ENCODE measurements at places on chromosomes 2 and 18. TPM values are rescaled to one million over a fixed set of nuclear protein-coding genes. Genes with fewer than 3 reads are reported as not detected.

DNA sequence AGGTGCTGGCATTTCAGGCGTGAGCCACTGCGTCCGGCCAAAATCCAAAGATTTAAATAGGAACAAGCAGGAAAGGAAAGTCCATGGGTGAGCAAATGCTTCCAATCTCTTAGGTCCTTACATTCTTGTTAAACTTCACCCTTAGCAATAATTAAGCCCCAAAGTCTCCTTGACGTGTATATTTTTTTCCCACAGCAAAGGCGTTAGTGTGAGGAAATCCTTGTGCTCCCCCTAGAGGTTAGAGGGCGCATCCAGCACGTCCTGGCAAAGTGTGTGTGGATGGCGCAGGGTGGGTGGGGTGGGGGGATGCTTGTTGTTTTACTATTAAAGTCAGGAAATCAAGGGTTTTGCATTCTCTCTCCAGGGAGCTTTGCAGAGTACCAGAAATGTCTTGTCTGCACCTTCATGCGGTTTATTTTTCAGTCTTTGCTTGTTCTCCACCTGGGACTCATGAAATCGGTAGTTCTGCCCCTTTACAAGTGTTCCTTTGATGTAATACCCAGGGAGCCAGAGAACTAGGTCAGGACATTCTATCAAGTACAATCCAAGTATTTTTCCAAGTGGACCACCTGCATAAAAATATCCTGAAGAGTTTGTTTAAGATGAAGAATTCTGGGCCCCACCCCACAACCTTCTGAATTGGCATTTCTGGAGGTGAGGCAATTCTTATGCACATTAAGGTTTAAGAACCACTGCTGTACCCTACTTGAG, 22.2 kb upstream of the ITSN2 start:
- peak; percentile 52 for DNase-seq
- H3K36me3 ChIP-seq = no peaks in the 10 kb centered on the region
- H3K4me3 ChIP-seq = no peak overlapping the region
- 0 out of 2 replicates have a peak, but pooled peaks cover 3% of the 10 kb centered on the region for H3K4me1 ChIP-seq
- H3K27ac ChIP-seq = no peak overlapping the region

Gene IL1R2
- total RNA-seq = not detected

DNA sequence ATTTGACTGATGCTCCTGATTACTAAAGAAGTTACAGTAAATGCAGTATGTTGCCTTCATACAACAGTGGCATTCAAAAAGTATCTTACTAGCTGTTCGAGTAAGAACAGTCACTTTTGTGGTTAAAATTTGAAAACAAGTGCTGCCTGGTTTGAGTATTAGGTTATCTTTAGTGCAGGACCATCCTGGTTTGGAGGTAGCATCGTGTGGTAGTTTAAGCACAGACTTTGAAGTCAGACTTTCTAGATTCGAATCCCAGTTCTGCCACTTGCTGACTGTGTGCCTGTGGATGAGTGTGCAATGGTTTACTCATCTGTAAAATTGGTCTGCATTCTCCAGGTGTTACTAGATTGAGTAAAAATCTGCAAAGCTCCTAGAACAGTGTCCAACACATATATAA, 96.8 kb downstream of the SGPP2 start:
- no peak overlapping the region for H3K4me3 ChIP-seq
- DNase-seq = no peak
- H3K36me3 ChIP-seq = no peaks in the 10 kb centered on the region
- H3K27me3 ChIP-seq = peaks cover 7% of the 10 kb centered on the region

Gene RUFY4
- total RNA-seq = not detected

Gene SPATA3
- total RNA-seq = not detected

Gene AFG3L2
- 65.9 TPM for total RNA-seq

GRCh38 chr2:31075431-31075830, 62.8 kb downstream of the GALNT14 start:
- no peak overlapping the region for H3K4me3 ChIP-seq
- H3K36me3 ChIP-seq = no peaks in the 10 kb centered on the region
- no peaks in the 10 kb centered on the region for H3K4me1 ChIP-seq
- no peak for DNase-seq
- H3K27me3 ChIP-seq = no peaks in the 10 kb centered on the region
- no peak overlapping the region for H3K27ac ChIP-seq

DNA sequence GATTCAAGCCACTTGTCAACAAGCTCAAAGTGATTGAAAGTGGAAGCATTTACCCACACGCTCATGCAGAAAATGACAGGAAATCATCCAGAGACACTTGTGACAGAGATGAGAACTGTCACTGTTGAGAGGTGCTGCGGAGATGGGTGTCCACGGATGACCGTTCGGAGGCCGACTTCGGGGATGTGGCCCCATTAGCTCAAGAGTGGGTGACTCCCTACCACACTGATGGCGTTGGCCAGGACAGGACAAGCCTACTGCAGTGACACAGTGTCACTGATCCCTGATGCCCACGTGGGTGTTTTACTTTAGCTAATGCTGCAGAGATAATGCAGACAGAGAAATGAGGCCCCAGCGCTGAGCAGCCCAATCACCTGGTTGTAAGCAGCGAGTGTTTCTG, 81.5 kb upstream of the YWHAQ start:
- no peaks in the 10 kb centered on the region for H3K4me1 ChIP-seq
- no peaks in the 10 kb centered on the region for H3K27me3 ChIP-seq
- no peaks in the 10 kb centered on the region for H3K36me3 ChIP-seq
- H3K4me3 ChIP-seq = no peak overlapping the region
- DNase-seq = no peak
- no peak overlapping the region for H3K27ac ChIP-seq

Gene AKAIN1
- total RNA-seq = not detected

Gene MGAT4A
- not detected for total RNA-seq

DNA sequence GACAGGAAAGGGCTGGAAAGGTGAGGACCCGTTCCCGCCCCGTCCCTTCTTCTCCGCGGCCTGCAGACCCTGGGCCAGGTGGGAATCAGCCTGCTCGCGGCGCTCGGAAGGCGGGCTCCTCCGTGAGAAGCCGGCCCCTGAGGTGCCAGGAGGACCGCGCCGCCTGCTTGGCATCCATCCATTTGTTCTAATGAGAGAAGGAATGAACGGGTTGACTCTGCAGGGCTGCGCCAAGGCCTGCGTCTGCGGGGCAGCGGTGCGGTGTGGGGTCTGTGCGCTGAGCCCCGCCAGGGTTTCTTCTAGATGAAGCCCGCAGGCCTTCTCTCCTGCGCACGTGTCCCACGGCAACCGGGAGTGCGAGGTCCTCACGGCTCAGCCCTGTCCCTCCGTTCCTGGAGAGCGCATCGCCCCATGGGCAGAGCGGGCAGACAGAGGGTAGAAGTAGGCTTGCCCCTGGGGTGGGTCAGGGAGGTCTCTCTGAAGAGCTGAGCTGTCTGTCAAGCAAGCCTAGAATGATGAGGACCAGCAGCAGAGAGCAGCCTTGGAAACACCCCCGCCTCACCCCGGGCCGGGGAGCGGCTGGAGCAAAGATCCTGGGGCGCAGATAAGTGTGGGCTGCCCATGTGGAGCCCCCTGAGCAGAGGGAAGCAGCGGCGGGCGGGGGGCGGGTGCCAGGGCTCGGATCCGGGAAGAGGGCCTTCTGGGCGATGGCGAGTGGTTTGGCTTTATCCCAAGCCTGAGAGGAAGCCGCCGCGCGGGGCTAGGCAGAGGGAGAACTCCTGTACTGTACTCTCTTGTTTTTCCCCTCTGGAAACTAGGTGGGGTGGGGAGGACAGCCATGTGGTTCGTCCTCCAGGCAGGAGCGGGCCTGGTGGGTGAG, 27.9 kb upstream of the HS6ST1 start:
- H3K27ac ChIP-seq = peak overlapping the region; percentile 41
- no peaks in the 10 kb centered on the region for H3K36me3 ChIP-seq
- DNase-seq = no peak

GRCh38 chr18:51655327-51655698, 457.8 kb upstream of the MEX3C start:
- H3K36me3 ChIP-seq = no peaks in the 10 kb centered on the region
- no peak overlapping the region for H3K4me3 ChIP-seq
- H3K27ac ChIP-seq = no peak overlapping the region
- H3K4me1 ChIP-seq = no peaks in the 10 kb centered on the region

- no peaks in the 10 kb centered on the region for H3K27me3 ChIP-seq
- no peak for DNase-seq
- H3K4me3 ChIP-seq = no peak overlapping the region
- H3K27ac ChIP-seq = no peak overlapping the region
These were observed 10.5 kb downstream of the CYP27A1 start for GRCh38 chr2:218792433-218792832.

- no peak overlapping the region for H3K27ac ChIP-seq
- no peak overlapping the region for H3K4me3 ChIP-seq
- peaks cover 93% of the 10 kb centered on the region for H3K36me3 ChIP-seq
These were observed 39.8 kb downstream of the IWS1 start for GRCh38 chr2:127486247-127487058.

GRCh38 chr2:29000481-29000880, 19.4 kb downstream of the TOGARAM2 start:
- DNase-seq = no peak
- no peak overlapping the region for H3K27ac ChIP-seq
- H3K36me3 ChIP-seq = no peaks in the 10 kb centered on the region

DNA sequence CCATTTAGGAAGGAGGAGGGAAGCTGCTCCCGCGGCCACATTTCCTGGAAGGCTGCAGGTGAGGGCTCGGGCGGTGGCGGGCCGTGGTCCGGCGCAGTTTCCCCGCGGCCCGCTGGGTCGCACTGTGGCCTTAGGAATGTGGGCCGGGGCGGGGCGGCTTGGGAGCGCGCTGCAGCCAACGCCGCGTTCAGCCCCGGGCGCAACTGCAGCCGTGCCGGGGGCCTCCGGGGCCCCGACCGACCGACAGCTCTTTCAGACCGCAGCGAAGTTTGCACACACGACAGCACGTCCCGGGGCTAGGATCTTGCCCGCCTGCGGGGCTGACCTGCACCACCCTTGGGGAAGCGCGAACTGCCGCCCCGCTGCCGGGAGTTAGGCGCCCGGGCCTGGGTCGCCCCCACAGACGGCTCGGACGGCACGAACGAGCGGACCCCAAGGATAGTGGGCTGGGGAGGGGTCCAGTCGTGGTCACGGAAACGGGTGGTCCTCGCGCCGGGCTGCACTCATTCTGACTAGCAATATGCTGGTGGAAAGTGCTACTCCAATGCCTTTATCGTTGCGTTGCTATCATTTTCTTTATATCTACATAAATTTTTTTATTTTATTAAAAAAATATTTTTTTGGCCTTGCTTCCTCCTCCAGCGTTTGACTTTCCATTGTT, 69.9 kb upstream of the DLX2 start:
- H3K4me3 ChIP-seq = peak overlapping the region; percentile 41
- no peak overlapping the region for H3K27ac ChIP-seq
- H3K36me3 ChIP-seq = no peaks in the 10 kb centered on the region
- H3K27me3 ChIP-seq = 0 out of 2 replicates have a peak, but pooled peaks cover 6% of the 10 kb centered on the region

DNA sequence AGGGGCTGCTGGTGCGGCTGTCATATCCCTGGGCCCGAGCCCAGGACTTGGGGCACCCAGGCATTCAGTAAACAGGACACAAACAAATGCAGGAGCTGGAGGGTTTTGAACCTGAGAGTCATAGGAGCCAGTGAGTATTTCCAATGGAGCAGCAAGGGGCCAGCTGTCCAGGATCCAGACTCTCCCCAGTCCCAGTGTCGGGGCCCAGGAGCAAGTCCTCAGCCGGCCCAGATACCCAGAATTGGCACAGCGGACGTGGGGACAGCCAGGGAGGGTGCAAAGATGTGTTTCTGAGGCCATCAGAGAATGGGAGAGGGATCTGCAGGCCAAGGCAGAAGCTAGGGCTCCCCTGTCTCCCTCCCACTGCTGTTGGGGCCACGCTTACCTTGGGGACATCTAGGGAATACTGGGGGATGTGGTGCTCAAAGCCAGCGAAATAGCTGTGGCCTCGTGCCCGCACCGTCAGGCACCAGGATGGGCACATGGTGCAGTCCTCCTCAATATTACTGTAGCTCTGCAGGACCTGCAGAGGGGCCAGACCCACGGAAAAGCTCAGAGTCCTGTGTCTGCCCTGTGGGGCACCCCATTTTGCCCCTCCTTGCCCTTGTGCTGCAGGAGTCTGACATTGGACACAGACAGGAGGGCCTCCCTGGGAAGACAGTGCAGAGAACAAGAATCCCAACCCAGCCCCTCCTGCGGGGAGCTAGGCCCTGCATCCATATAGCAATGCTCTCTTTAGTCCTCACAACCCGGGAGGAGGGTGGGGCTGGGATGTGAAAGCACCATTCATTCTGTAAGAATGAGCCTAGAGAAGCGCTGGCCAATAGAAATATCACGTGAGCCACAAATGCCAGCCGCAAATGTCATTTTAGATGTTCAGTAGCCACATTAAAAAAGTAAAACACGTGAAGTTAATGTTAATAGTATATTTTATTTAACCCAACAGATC, 15.4 kb downstream of the CFAP65 start:
- no peaks in the 10 kb centered on the region for H3K36me3 ChIP-seq
- DNase-seq = no peak

DNA sequence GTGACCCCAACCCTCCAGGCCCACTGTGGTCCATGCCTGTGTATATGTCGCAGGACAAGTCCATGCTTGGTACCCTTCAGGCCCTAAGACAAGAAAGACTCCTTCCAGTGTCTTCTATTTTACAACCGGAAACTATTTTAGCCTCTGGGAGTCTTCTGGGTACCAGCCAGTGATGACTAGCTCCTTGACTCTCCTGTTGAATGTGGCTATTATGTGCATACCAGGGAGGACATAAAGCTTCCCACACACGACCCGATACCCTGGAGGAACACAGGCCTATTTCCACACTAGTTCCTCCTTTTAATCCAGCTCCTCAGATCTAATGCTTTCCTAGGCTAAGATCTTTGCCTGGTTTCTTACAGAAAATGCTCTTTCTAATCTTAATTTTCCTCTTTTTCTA, 178.1 kb downstream of the NCKAP5 start:
- H3K27me3 ChIP-seq = no peaks in the 10 kb centered on the region
- no peaks in the 10 kb centered on the region for H3K4me1 ChIP-seq
- no peak overlapping the region for H3K27ac ChIP-seq
- no peak overlapping the region for H3K4me3 ChIP-seq
- H3K36me3 ChIP-seq = no peaks in the 10 kb centered on the region

DNA sequence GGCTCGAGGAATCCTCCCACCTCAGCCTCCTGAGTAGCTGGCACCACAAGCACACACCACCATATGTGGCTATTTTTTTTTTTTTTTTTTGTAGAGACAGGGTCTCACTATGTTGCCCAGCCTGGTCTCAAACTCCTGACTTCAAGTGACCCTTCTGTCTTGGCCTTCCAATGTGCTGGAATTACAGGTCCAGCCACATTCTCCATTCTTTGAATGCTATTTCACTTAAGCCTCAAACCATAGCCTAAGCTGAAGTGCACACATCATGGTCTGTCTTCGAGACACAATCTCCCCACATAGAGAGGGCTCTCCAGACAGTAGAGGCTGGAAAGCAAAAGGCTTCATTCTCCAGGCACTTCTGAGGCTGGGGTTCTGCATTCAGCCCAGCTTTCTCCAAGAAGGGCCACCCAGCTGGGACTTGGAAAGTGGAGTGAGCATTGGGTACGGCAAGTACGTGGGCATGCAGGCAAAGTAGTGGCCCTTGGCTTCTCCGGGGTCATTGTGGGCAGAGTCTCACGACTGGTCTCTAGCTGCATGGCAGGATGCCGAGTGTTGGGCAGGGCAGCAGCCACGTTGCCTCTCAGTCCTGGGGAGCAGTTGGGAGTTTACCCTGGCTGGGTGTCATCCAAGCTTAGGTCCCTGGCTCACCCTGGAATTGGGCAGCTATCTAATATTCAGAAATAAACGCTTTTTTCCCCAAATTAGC, 78.2 kb upstream of the SMAD7 start:
- no peaks in the 10 kb centered on the region for H3K4me1 ChIP-seq
- no peak overlapping the region for H3K27ac ChIP-seq
- no peaks in the 10 kb centered on the region for H3K36me3 ChIP-seq

Gene ASTL
- total RNA-seq = not detected

Measured in SJSA1 (cell line).